Stimulated activated CD4-positive, alpha-beta T cell treated with anti-CD3 and anti-CD28 coated beads, Interleukin-2, amount 100 ng/mL, for 4 hours (primary cell): ENCODE measurements at places on chromosomes 3 and 15.

DNA sequence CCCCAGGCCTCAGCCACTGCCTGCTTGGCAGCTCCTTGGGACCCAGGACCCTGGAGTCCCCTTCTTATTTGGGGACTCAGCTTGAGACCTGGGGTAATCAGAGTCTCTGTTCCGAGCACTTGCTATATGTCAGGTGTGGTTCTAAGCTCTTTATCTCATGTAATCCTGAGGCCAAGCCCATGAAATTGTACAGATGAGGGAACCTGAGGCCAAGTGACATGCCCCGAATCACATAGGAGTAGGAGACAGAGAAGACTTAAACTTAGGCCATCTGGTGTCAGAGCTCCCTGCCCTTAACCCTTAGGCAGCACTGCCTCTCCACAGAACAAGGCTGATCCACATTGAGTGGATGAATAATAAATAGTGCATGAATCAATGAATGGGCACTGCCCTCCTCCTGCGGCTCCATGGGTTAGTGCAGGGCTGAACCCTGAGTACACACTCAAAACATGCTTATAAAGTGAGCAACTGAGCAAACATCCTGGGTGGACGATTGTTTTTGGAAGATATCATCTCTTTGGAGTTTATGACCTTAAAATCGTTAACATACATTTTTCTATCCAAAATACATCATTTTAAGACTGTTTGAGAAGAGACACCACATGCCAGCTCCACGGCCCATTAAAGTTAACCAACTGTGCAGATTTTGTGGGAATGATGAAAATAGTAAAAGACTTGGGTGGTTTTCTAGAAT, 33.2 kb upstream of the IQSEC1 start:
- DNase-seq: no peak

GRCh38 chr3:28110869-28111268, 130.6 kb upstream of the CMC1 start:
- DNase-seq: no peak

DNA sequence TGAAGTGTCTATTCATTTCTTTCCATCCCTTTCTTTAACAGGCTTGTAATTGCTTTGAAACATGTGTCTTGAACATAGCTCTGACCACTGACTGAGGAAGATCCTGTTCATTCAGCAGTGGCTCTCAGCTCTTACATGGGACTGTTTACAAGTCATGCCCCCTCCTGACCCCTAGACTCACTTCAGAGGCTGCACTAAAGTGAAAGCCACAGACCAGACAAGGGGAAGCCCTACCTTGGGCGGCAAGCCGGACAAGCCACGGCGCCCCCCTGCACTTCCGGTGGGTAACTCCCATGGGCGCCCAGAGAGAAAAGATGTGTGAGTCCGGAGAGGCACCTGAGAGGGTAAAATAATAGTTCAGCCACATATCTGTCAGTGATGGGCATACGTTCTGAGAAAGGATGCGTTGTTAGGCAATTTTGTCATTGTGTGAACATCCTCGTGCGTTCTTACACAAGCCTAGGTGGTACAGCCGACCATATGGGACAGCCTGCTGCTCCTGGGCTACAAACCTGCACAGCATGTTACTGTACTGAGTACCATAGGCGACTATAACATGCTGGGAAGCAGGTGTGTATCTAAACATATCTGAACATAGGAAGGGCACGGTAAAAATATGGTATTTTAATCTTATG, 116.2 kb downstream of the CHSY1 start:
- no peak for DNase-seq

- no peak for DNase-seq
Measured at GRCh38 chr3:15368561-15369135, 36.3 kb upstream of the SH3BP5 start.

- no peak for DNase-seq
Measured at GRCh38 chr3:146152834-146153233, 8.2 kb downstream of the PLOD2 start.

GRCh38 chr3:160812304-160812703, 56.3 kb downstream of the PPM1L start:
- DNase-seq: no peak

GRCh38 chr3:157290766-157291165, 130.8 kb upstream of the CCNL1 start:
- no peak for DNase-seq

DNA sequence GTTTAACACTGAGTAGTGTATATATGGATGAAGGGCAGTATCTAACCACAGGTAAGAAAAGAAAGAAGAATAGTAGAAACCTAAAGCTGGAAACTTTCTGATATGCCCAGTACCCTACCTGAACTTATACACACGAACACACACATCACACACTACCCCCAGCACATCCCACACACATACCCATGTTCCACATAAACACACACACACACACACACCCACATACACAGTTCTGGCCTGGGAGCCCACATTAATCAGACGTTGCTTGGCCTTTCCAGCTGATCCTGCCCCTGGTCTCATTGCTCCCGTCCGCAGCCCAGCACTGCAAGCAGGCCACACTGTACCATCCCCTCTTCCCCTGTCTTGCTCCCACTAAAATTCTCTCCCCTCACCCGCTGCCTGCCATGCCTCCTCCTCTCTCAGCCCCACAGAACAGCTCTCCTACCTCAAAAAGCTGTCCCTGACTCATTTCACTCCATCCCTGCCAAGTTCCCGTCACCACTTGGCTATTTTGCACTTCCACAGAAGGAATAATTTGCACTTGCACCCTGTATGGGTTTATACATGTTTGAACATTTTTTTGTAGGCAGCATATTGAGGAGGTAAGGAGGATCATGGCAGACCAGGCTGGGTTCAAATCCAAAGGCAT, 185.8 kb upstream of the PPP2R3A start:
- no peak for DNase-seq

GRCh38 chr3:108124337-108125152, 33.7 kb upstream of the CD47 start:
- DNase-seq: peak; percentile 79
